GM12878 (cell line): ENCODE measurements at places on chromosomes 4 and X.

GRCh38 chrX:39830414-39830813 lies 267.3 kb downstream of the BCOR start:
- DNase-seq: no peak

DNA sequence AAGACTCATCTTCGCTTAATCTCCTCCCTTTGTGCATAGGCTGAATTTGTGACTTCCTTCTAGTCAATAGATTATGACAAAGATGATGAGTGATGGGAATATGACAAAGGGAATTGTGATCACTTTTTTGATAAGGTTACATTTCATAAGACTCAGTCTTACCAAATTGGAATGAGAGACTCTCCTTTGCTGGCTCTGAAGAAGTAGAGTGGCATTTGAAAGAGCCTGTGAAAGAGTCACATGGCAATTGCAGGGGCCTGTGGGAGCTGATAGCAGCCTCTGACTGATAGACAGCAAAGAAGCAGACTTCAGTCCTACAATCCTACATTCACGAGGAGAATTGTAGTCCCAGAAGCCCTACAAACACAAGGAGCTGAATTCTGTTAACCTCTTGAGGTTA lies 44.9 kb upstream of the ADAMTS3 start:
- DNase-seq: no peak

DNA sequence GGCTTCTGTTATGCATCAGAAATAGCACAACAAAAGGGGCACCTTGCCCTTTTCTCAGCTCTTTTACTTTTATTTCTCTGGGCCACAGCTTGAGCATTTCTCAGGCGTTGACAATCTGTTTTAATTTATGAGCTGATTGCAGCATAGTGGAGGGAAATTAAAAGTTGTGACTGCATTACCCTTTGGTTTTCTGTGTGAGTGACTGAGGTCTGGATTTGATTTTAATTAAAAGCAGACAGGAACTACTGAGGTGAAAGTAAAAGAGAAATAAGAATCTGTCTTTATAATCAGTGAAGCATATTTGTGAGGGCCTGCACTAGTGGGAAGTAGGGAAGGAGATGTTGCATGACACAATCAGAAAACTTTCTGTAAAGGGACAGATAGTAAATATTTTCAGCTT lies 43.4 kb upstream of the GEMIN8 start:
- no peak for DNase-seq

DNA sequence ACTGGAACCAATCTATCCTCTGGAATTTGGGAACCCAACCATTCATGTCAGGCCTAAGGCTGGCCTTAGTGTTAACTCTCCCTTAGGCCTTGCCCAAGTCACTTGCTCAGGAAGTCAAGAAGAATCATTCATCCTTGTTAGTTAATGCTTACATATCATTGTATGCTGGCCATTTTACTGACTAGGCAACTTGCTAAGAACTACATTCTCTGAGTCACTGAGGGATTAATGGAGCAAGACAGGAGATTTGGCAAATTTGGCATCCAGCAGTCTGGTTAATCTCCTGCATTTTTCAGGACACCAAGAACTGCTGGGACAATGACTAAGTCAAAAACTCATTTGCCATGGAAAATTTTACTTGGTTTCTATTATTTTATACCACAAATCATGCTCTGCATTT lies 115.8 kb upstream of the DDIT4L start:
- no peak for DNase-seq

DNA sequence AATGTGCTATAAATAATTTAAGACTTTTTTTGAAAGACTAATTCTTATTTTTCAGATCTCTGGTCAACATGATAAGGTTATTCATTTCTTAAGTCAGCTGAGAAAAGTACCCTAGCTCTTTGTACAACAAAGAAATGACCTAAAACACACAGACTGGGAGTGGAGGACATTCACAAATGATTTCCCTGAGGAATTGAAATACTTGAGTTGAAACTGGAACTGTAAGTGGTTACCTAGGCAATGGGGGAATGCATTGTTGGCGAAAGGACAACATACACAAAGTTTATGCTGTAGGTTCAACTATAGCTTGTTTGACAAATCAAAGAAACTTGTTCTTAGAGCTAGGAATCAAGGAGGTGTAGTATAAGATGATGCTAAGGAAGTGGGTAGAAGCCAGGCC lies 915.5 kb downstream of the FAT4 start:
- no peak for DNase-seq

DNA sequence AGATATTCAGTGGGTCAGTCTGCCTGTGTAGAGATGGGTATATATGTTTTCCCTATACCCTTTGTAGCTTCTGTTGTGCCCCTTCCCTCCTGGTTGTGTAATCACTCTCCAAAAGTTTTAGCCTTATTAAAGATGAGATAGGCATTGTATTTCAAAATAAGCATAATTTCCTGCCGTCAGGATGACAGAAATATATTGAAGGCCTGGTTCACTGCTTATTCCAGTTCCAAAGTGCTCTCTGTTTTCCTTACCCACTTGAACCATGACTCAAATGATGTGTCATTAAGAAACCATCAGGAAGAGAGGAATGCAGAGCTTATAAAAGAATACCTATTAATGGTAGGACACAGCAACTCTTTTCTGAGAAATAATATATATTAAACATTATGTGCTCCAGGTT lies 178.5 kb downstream of the GABRB1 start:
- DNase-seq: no peak

DNA sequence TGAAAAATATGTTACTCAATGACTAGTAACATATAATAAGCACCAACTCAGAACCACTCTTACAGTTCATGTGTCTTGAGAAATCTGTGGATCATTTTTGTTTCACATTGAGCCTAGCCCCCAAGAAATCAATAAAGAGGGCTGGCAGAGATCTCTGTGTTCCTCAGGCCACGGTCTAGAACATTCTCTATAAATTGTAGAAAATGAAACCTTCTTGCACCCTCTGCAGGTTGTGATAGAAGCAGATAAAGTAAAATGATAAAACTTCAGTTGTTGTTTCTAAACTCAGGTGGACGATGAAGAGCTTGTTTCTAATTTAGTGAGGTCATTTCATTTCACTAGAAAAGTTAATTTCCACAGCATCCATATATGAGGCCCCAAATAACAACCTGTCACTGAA lies 182.7 kb downstream of the KIT start:
- no peak for DNase-seq

- no peak for DNase-seq
These were observed 127.2 kb upstream of the RPS6KA3 start for GRCh38 chrX:20393944-20394343.

GRCh38 chrX:2451501-2452316 lies 49.1 kb downstream of the DHRSX start:
- no peak for DNase-seq

DNA sequence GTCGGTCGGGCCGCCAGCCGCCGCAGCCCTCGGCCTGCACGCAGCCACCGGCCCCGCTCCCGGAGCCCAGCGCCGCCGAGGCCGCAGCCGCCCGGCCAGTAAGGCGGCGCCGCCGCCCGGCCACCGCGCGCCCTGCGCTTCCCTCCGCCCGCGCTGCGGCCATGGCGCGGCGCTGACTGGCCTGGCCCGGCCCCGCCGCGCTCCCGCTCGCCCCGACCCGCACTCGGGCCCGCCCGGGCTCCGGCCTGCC lies 213 bp downstream of the NFKB1 start:
- no peak for DNase-seq

DNA sequence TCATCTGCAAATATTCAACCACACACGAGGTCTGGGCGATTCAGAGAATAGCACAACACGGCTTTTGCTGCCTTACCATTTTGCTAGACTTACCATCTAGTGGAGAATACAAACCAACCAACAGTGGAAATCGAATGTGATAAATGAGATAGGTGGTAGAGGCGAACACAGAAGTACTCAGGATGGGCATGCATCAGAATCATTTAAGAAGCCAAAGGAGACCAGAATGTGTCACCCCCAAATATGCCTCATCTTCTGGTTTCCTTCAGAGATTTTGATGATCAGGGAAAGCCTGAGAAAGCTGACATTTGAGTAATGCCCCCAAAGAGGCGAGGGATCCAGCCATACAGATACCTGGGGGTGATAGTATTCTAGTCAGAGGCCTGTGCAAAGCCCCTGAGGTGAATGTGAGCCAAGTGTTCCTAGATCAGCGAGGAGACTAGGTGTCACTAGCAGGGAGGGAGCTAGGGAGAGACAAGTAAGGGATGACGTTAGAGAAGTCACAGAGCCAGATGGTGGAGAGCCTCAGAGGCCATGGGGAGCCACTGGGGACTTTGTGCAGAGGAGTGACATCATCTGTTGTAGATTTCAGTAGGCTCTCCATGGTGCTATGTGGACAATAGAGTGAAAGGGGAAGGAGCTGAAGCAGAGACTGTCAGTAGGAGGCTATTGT lies 1.7 kb downstream of the MTMR1 start:
- no peak for DNase-seq

- DNase-seq: peak; percentile 39
These were observed 45.7 kb downstream of the GPAT3 start for GRCh38 chr4:83581411-83582288.

- no peak for DNase-seq
These were observed 512.8 kb downstream of the ANKRD50 start for GRCh38 chr4:124199755-124200154.

DNA sequence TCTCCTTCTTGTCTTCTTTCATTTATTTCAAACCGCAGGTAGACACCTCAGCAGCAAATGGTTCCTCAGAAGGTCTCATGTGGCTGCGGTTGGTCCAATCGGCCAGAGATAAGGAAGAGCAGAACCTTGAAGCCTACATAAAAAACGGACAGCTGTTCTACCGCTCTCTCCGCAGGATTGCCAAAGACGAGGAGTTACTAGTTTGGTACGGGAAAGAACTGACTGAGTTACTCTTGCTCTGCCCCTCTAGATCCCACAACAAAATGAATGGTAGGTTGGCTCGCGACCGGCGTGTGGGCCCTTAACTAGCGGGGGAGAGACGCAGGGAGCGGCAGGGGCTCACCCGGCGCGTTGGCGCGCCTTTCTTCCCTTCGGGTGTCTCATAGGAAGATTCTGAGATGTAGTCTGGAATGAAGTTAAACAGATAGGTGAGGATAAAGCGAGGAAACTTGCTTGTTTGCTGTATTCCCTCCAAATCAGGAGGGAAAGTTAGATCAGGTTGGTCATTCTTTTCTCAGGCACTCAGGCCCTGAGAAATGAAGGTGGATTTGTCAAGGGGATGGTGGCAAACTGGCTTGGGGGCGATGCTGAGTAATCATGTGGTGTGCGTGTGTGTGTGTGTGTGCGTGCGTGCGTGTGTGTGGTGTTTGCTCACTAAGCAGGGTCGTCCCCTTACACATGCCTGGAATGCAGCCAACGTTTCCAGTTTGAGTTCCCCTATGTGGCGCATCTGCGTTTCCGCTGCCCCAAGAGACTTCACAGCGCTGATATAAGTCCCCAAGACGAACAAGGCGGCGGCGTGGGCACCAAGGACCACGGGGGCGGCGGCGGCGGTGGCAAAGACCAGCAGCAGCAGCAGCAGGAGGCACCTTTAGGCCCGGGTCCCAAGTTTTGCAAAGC lies 4.2 kb downstream of the PRDM8 start:
- no peak for DNase-seq

DNA sequence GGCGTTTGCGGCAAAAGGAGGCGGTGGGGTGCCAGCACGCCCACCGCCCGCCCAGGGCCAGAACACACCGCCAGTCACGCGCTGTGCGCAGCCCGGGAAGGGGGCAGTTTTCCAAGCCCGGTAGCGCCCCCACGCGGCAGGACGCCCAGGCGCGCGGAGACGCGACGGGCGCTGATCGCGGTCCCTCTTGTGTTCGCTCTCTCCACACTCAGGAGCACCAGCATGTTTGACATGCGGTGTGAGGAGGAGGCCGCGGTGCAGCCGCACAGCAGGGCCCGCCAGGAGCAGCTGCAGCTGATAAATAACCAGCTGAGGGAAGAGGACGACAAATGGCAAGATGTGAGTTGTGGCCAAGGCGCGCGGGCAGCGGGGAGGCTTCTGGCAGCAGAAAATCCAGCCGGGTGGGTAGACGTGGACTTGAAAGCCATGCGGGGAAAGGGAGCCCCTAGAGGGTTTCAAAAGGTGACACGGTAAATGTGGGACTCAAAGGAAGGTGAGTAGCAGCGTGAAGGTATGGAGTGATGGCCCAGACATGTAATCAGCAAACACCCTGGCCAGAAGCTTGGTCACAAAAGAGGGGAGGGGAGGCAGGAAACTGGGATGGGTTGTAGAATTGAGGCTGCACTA lies 104.1 kb downstream of the PHOX2B start:
- DNase-seq: no peak
